Stimulated activated CD4-positive, alpha-beta T cell treated with anti-CD3 and anti-CD28 coated beads, Interleukin-2, amount 100 ng/mL, for 24 hours (primary cell): ENCODE measurements at places on chromosomes 6 and 20.

- DNase-seq = no peak
Observed at GRCh38 chr20:48735112-48735511, 92.7 kb downstream of the PREX1 start.

DNA sequence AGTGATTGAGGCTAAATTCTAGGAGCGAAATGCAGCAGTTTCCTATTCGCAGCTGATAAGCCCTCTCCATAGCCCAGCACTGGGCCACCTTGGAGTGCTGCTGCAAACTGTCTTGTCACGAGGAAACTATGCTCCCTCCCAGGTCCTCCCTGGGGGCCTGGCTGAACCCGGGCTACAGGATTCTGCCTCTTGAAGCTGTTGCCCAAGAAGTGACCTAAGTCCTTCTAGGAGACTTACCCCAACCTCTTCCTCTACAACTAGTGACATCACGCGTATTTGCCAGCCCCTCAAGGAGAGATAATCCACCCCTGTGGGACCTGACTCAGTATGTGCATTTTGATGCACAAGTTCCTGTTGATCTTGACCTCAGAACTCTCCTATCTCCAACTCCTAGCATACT lies 26.5 kb upstream of the ZFAND3 start:
- no peak for DNase-seq

GRCh38 chr6:118869350-118869749 lies 24.6 kb upstream of the ASF1A start:
- DNase-seq = no peak

DNA sequence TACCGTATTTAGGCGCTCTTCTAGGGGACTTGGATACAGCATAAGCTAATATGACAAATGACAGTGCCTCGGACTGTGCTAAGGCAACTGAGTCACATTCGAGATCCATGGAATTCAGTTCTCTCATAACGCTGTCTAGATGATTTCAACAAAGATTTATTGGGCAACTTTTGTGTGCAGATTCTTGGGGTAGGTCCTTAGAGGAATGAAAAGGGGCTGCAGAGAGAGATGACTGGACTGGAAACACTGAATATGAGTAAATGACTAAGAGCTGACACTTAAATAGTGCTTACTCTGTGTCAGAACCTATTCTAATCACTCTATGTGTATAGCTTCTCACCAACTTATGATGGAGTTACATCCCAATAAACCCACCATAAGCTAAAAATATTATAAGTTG lies 36.4 kb upstream of the MARCKS start:
- DNase-seq = no peak

DNA sequence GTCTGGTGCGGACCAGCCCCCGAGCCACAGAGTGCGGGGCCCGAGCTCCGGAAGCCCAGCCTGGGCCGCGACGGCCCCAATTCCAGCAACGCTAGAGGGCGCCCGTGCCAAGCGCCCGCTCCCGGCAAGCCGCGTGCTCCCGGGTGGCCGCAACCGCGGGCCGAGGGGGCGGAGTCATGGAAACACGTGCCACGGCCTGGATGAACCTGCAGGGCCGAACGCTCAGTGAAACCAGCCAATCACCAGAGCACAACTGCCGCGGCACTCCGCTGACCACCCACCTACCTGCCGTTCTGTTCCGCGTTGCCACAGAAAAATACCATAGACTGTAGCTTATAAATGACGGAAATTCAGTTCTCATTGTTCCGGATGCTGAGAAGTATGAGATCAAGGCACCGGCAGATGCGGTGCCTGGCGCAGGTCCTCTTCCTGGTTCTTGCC lies 85.7 kb upstream of the FOXC1 start:
- DNase-seq = peak; percentile 89

- DNase-seq = no peak
Observed at GRCh38 chr20:2920473-2920872, 47.2 kb downstream of the PTPRA start.

DNA sequence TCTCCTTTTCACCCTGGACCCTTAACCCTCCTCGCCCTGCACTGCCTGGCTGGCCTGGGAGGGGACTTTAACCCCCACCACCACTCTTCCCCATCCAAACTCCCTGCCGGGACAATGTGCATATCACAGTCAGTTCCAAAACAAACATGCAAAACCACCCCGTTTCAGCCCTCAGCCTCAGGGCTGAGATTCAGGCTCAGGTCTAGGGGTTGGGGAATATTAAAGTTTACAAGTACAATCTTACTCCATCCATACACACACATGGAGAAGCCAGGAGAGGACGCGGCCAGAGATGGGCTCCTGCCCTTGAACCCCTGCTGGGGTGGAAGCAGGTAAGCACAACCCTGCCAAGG lies 534 bp downstream of the KIAA1755 start:
- DNase-seq = no peak

- DNase-seq = no peak
Observed at GRCh38 chr20:1473246-1474220, 6.9 kb upstream of the NSFL1C start.

GRCh38 chr6:110201151-110201884 lies 21.1 kb downstream of the CDC40 start:
- DNase-seq = no peak

DNA sequence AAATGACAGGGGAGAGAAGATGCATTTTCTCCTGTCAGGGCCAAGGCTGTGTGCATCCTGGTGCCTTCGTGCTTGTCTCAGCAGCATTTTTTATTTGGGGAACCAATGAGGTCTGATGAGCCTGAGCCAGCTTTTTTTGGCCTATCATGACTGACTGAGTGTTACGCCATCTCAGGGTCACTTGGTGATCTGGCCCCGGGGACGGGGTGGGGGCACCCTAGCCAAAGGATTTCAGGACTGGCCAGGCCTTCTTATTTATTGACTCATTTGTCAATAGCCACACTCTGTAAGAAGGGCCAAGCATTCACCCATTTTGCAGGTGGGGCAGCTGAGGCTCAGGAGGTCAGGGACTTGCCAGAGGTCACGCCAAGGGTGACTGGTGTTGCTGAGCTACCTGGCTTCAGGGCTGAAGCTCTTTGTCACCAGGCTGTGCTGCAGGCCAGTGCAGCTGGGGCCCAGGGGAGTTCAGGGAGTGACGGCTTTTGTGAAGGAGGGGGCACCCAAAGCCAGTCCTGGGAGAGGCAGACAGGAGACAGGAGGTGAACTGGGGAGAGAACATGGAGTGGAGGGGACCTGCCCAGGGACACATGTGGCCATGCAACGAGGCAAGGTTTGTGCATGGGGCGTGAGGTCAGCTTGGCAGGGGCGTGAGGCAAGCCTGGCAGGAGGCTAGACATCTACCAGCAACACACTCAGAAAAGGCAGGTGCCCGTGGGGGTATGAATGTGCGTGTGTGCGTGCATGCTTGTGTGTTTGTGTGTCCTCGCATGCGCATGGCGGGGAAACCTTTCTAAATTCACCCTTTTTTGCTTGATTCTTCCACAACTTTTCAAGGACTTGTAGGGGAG lies 31.1 kb downstream of the VSTM2L start:
- DNase-seq = no peak
